ENCODE measurements at places on chromosomes 2 and 18.

GRCh38 chr2:173524256-173524955, 169.7 kb downstream of the CDCA7 start:
- DNase-seq, result no peak

DNA sequence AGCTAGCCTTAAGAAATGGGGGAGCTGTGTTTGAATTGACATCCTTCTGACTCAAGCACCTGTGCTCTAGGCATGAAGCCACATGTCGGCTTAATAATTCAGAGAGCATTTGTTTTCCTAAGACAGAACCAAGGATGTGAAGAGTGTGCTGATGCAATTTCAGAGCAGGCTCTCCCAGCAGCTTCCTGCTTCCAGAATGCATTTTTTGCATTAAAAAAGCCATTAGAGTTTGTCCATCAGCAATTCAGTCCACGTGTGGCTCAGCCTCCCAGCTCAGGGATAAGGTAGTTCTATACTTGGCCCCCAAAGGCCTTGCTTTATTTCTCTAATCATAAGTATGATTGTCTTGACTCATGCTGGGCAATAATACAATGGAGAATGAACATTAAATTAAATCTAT, 37.7 kb downstream of the DOCK10 start:
- no peak for DNase-seq

DNA sequence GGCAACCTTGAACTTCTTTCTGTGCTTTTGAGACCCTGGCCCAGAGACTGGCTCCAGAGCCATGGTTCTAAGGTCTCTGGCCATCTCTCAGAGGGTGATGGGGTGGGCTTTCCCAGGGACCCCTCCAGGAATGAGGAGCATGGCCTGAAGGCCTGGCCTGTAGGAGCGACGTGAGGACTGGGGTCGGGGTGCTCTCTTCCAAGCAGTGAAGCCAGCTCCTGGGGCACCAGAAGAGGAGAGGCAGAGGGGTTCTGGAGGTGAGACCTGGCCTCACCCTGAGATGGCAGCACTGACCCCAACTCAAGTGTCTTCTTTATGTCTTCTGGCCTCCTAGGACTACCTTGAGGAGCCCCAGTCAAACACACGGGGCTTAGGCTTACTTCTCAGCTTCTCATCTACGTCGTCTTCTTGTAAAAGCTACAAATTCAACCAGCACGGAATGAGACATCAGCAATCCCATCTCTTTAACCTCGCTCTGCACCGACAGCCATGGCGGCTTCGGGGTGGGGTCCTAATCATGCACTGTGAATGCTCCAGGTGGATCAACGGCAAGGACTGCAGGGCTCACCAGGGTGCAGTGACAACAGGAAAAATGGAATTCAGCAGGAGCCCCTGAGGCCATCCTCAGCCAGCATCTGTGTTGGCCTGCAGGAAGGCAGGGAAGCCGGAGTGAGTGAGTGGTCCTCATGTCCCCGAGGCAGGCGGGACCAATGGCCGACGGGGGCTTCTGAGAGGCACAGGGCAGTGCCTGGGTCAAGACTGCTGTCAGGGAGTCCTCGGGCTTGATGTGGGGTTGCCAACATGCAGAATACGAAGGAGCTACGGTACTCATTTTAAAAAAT, 214.1 kb downstream of the HDAC4 start:
- no peak for DNase-seq

- no peak for DNase-seq
Observed at GRCh38 chr2:120538691-120539423, 192.9 kb downstream of the INHBB start.

Data from substantia nigra (tissue), 51 donors.